ENCODE measurements at places on chromosomes 1 and 21.

GRCh38 chr1:19591482-19592091 is 52.5 kb upstream of the NBL1 start:
- no peak for DNase-seq

DNA sequence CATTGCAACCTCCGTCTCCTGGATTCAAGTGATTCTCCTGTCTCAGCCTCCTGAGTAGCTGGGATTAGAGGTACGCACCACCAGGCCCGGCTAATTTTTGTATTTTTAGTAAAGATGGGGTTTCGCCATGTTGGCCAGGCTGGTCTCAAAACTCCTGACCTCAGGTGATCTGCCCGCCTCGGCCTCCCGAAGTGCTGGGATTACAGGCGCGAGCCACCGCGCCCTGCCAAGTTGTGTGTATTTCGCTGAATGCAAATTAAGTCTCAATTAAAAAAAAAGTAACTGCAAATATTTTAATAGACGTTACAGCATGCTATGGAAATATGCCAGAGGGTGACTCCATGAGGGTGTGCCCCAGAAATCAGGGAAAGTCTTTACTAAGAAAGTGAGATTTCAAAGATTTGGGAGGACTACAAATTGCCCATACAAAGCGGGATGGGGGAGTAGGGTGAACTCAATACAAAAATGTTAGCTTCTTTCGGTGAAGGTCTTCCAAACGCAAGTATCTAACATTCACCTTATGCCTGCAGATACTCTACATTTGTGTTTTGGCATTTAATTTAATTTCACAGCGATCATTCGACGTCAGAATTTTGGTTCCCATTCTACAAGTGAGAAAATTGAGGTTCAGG is 85.6 kb downstream of the NKAIN1 start:
- DNase-seq, result no peak

GRCh38 chr1:18940303-18941020 is 16.0 kb downstream of the IFFO2 start:
- DNase-seq, result no peak

GRCh38 chr1:230861489-230861888 is 6.8 kb downstream of the C1orf198 start:
- DNase-seq, result no peak

DNA sequence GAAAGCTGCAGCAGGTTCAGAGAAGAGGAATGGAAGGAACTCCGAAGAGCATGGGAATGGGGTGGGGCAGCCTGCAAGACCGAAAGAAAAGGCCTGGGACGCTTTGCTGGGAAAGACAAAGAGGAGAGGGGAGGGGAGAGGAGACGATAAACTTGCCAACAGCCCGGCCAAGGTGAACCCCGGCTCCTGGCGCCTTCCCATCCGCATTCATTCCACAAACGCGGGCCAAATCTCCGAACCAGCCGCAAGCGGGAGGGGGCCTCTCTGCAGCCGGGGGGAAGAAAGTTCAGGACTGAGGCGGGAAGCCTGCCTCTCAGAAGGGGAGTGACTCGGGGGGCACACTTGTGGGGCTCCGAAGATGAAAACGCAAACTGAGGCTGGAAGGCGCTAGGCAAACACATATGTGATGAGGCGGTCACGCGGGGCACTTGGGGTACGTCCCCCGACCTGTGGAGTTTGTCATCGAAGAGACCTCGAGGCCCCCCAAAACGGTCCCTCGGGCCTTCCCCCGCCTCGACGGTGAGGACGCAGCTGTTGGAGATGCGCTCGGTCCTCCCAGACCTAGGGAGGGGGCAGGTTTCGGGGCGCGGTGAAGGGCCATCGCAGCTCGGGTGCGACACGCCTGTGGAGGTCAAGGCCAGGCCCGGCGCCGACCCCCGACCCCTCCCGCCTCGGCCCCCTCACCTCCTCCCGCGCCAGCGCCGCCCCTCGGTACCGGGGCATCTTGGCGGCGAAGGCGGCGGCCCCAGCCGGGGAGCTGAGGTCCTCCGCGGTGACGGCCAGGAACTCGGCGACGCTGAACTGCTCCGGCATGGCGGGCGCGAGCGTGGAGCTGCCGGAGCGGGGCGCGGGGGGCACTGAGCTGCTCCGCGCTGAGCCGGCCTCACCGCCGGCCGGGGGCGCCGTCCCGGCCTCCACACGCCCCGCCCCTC is at the start of gene ASAP3:
TSS of gene ASAP3 (minus strand) at position 859 of the 932 bp plus-strand sequence. CDS start at position 813, 46 bp downstream.
- no peak for DNase-seq

GRCh38 chr1:58768971-58769808 is 14.7 kb downstream of the JUN start:
- DNase-seq, result peak; percentile 19

DNA sequence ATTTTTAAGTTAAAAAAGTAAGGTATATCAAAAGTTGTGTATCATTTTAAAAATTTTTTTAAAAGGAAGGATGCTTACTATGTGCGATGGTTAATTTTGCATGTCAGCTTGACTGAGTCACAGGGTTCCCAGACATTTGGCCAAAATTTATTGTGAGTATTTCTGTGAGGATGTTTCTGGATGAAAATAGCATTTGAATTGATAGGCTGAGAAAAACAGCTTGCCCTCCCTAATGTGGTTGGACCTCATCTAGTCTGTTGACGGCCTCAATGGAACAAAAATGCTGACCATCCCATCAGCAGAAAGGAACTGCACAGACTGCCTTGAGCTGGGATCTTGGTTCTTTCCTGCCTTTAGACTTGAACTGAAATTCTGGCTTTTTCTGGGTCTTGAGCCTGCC is 724.5 kb downstream of the NCAM2 start:
- no peak for DNase-seq

DNA sequence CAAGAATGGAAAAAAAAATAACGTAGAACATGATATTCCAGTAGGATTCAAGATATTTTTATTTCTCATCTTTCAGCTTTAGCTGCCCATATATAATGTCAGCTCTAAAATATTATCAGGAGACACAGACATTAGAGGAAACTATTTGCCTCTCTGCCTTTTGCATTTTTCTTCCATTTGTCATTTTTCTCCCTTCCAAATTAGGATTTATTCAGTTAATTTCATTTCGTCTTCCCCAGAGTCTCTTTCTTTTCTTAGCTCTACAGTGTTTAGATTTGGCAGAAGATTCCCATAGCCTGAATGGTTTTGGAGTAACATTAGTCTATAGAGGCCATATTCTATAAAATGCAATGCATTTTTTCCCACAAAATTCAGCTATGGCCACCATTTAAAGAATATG is 5.1 kb upstream of the ENAH start:
- no peak for DNase-seq

DNA sequence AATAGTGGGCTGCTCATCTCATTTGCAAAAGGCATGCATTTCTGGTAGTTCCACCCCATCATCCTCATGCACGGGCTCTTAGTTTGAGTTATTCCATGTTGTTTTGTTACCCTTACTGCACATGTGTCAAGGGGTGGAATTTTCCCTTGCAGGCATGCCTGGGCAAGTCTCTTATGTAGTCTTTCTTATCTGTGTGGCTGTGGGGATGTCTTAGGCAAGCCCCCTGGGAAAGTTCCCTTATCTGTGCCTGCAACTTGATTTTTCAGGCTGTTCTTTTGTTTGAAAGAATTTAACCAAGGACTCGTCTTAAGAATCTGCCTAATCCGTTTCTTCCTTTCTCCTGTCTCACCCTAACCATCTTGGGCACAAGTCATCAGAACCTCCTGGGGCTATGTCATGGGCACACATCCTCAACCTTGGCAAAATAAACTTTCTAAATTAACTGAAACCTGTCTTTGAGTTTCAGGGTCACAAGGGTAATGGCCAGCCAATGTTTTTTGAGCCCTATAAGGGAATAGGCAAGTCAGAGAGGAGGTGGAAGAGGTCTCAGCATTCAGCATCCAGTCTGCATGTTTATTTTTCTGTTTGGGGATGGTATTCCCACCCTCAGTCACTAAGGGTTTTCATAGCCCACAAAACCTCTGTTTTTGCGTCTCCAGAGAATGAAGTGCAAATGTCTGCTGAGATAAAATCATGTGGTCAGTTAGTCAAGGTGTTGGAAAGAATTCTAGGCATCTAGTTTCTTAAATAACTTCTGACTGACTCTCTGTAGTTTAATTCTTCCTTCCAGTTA is 579.7 kb downstream of the PLA2G4A start:
- no peak for DNase-seq

- no peak for DNase-seq
Observed at GRCh38 chr1:52588535-52588934, 13.6 kb upstream of the GPX7 start.

- DNase-seq, result no peak
Observed at GRCh38 chr1:197284325-197284724, 16.3 kb downstream of the CRB1 start.

- no peak for DNase-seq
Observed at GRCh38 chr21:33299181-33299752, 25.5 kb upstream of the IFNAR1 start.

GRCh38 chr1:38053416-38054091 is 7.0 kb upstream of the POU3F1 start:
- DNase-seq, result no peak

Data from stimulated activated CD4-positive, alpha-beta T cell treated with anti-CD3 and anti-CD28 coated beads, Interleukin-4, amount 100 ng/mL, for 48 hours (primary cell).